Occipital lobe (tissue), 3 donors: ENCODE measurements at places on chromosomes 13 and 19. TPM values are rescaled to one million over a fixed set of nuclear protein-coding genes. Genes with fewer than 3 reads are reported as not detected.

Gene CLC
- total RNA-seq = not detected

Gene ZNF540
- 22.0 TPM for total RNA-seq

Gene ZNF441
- 70.2 TPM for total RNA-seq

DNA sequence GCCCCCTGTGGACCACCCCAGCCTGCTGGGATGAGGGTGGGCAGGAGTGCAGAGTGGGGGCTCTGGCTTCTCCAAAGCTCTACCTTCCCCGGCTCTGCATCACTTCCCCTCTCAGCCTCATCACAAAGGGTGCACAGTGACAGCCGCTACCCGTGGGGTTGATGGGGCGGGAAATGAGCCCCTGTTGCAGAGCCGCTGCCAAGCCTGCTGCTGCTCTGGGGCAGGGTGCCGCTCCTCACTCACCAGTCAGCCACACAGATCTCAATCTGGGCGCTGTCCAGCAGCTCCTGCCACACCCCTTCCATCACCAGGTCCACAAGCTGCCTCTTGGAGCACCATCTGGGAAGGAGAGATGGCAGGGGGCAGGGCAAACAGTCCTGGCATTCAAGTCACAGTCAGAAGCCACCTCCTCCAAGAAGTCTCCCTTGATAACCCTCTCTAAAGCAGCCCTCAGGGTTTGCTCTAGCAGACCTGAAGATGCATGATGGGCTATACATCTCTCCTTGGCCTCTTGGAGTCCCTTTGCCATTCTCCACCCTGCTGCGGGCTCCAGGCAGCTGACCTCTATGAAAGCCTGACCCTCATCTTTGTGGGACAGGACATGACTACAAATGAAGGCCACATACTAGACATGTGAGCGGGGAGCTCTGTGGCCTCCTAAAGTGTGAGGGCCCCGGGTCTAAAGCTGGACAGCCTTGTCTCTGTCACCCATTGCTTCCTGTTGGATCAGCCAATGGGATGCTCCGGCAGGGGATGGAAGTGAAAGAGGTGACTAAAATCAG is 15.7 kb downstream of the MRPS12 start:
- DNase-seq = no peak

DNA sequence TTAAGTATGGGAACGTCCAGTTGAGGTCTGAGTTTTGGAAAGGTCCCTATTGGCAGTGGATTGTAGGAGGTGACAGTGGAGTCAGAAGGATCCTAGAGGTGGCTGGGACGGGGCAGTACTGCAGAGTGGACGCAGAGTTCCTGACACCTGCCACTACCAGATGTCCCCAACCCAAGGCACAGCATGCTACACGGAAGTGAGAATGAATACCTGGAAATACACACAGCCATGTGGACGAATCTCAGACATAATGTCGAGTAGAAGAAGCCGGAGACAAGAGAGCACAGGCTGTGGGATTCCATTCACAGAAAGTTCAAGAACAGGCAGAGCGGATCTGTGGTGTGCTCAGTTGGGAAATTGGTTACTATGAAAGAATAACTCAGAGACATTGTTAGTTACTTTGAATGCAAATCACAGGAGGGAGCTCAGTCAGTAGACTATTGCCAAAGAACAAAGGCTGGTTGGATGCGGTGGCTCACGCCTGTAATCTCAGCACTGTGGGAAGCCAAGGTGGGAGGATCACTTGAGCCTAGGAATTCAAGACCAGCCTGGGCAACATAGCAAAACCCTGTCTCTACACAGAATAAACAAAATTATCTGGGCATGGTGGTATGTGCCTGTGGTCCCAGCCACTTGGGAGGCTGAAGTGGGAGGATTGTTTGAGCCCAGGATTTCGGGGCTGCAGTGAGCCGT is 37.4 kb downstream of the RYR1 start:
- DNase-seq = no peak

DNA sequence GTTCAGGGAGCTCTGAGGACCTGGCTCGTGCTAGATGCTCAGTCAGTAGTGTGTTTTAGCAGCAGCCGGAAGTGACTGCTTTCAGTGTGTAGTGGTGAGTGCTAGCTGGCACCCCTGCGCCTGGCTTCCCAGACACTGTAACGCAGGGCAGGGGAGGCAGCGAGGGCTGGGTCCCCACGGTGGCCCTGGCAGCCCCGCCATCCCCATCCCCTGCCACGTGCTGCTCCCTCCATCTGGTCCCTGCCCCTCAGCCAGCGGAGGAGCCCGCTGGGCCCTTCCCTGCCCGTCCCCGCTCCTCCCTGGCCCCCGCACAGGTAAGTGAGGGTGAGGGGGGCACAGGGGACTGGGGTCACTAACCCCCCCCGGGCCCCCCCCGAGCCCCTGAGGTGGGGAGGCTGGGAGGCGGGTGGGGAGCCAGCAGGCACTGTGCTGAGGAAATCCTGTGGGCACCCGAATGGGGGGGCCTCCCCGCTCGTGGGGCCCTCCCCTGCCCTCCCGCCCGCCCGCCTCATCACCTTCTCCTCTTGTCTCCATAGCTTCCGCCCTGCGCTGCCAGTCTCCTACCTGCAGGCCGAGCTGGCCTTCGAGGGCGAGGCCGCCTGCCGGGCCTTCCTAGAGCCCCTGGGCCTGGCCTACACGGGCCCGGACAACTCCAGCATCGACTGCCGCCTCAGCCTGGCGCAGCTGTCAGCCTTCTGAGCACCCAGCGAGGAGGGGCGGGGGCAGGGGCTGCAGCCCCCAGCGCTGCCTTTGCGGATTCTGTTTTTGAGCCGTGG is 3.2 kb downstream of the LENG9 start:
- DNase-seq = no peak

DNA sequence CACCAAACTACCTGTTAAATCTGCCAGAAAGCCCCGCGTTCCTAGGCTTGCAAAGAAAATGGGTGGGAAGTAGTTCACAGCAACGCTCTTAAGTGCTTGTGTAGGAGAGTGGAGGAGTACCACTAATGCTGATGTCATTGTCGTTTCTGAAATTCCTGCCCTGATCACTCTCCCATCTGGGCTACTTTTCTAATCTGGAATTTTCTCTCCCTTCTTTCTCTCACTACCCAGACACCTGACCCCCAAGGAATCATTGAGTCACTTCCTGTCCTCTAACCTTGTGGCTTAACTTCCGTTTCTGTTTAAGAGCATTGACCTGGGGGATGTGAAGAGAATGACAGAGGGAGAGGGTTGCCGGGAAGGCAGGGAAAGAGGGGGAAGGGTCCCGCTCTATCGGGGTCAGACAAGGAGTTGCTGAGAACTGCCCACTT is 98.7 kb downstream of the STARD13 start:
- no peak for DNase-seq

DNA sequence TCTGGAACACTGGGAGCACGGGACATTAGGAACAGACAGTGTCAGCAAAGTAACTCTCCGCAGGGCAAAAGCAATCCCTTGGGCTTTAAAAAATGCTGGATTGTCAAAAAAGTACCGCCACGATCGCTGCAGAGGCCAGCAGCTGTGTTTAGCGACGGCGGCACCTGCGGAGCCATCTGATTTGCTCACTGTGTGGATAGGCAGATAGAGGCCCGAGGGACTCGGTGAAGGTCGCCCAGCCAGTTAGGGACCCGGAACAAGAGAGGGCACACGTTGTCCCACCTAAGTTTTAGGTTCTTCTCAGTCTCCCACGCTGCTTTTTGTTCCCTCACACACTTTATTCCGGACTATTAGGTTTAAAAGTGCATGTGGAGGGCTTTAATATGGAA is 238.3 kb downstream of the TEX29 start:
- no peak for DNase-seq

DNA sequence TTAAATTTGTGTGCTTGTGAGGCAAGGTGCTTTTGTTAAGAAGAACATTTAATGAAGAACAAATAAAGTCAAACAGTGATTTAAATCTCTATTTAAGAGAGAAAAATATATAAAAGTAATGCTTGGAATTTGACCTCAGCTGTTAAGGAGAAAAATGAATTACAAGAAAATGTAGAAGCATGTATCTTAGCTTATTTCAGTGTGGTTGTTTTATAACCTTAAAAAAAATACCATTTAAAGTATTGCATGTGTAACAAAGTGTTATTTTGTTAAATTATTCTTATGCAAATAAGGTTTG is 537.0 kb upstream of the SPRY2 start:
- no peak for DNase-seq

DNA sequence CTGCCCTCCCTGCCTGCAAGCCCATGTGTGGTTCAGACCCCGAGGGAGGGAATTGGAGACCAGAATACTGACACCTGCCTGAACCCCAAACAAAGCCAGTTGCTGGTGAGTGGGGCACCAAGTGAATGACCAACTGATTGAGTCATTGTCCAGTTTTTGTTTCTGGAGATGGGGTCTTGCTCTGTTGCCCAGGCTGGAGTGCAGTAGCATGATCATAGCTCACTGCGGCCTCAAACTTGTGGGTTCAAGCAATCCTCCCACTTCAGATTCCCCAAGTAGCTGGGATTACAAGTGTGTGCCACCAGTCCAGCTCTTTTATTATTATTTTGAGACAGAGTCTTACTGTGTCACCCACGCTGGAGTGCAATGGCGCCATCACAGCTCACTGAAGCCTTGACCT is 4.0 kb downstream of the CCL25 start:
- no peak for DNase-seq

DNA sequence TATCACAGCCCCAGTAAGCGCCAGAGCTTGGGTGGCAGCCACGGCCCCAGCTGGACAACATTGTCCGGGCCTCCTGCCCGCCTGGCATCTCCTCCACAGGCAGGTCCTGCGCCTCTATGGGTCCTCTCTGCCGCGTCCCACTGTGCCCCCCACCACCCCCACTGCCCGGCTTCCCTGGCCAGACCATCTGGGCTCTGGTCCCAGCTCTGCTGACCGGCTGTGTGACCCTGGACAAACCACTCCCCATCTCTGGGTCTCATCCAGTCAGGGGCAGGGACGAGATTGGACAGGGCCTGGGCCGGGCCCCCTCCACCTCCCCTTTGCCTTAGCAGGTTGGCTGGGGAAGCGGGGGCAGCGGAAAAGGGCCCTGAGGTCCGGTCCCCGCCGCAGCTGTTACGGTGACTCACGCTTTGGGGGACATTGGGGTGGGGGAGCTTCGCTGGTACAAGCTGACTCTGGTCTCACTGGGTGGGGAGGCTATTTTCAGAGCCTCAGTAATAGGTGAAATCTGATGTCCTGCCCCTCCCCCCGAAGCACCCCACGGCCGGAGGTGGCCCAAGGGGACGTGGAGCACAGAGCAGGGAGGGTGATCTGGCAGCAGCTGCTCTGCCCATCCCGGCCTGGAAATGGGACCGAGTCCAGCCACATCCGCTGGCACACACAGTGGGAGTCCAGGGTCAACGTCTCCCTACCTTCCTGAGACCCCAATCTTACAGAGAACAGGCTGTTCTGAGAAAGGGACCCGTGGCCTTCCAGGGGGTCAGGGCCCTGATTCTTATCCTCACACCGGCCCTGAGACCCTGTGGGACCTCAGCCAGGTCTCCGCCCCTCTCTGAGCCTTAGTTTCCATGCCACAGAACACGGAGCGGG is 9.1 kb downstream of the NFIC start:
- DNase-seq = peak; percentile 87

GRCh38 chr19:8005534-8006256 is at the start of gene ELAVL1:
Gene ELAVL1, minus strand, starts transcription at chr19:8005641. Its CDS starts 13,826 bp downstream, at chr19:7991815.
- DNase-seq = peak; percentile 84

DNA sequence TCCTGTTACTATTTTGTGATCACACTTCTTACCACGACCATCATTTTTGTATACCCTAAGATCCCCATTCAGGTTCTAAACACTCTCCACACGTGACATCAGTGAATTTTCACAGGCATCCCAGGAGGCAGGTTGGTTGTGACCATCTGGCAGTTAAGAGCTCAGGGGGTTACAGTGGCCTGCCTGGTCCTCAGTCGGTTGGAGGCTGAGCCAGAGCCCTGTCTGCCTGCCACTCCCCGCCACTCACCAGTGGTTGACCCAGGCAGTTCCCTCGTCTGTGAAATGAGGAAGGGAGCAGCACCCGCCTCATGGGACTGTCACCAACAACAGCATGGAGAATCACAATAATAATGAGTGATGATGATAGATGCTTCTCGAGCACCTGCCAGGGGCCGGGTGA is 36.4 kb upstream of the EHD2 start:
- no peak for DNase-seq

- no peak for DNase-seq
Measured at GRCh38 chr13:114124921-114125320, 7.5 kb downstream of the RASA3 start.

- DNase-seq = no peak
Measured at GRCh38 chr19:16061943-16062342, 14.4 kb upstream of the TPM4 start.

DNA sequence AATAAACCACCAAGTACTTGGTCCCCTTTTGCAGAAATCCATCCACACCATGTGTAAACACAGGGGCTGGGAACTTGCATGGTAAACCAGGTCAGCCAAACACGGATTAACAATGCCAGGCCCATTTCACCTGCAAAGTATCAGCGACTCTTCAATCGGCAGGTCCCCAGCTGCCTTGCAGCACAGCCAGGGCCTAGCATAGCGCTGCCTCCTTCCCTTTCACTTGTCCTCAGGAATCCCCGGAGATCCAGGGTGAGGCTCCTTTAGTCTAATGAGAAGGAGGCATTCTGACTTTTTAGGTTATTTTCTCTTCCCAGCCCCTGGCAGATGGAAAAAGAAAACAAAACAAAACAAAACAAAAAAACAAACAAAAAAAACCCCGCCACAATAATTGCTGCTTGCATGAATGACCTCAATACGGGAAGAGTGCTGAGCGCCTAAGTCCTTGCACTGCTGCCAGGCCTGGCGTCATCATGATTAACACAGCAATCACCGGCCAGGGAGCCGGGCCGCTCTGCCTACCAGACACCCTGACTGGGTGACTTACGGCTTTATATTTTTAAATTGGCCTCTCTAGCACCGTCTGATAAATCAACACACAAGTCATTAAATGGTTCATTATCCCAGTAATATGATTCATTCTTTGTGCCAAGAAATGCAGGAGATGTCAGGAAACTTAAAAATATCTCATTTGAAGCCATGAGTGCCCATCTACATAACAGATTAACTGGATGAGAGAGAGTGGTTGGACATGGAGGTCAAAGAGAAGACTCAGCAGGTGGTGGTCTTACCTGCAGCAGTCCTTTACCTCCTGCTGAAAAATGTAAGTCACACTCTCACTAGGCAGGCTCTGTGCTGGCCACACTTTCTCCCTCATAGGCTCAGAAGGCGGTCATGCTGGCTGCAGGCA is 692.7 kb downstream of the UQCRFS1 start:
- DNase-seq = no peak

- no peak for DNase-seq
Measured at GRCh38 chr19:2336528-2337328, 8.2 kb downstream of the SPPL2B start.

GRCh38 chr13:71306821-71307220 is 560.2 kb downstream of the DACH1 start:
- DNase-seq = no peak

DNA sequence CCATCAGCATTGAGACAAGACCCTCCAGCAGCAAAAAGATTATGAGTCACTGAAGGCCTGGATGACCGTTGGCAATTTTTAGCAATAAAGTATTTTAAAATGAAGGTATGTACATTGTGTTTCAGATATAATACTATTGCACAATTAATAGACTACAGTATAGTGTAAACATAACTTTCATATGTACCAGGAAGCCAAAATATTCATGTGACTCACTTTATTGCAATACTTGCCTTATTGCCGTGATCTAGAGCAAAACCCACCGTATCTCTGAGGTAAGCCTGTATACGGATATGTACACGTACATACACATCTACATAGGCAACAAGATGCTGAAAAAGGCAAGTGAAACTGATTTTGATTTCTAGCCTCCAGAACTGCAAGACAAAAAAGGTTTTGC is 103.3 kb downstream of the EDNRB start:
- no peak for DNase-seq

GRCh38 chr19:19549804-19550464 is 11.9 kb downstream of the CILP2 start:
- no peak for DNase-seq
